Activated gamma-delta T cell treated with anti-CD3 and anti-CD28 coated beads, Interleukin-2, amount 50 U/mL, for 16 hours (primary cell): ENCODE measurements at places on chromosomes 2 and 18.

DNA sequence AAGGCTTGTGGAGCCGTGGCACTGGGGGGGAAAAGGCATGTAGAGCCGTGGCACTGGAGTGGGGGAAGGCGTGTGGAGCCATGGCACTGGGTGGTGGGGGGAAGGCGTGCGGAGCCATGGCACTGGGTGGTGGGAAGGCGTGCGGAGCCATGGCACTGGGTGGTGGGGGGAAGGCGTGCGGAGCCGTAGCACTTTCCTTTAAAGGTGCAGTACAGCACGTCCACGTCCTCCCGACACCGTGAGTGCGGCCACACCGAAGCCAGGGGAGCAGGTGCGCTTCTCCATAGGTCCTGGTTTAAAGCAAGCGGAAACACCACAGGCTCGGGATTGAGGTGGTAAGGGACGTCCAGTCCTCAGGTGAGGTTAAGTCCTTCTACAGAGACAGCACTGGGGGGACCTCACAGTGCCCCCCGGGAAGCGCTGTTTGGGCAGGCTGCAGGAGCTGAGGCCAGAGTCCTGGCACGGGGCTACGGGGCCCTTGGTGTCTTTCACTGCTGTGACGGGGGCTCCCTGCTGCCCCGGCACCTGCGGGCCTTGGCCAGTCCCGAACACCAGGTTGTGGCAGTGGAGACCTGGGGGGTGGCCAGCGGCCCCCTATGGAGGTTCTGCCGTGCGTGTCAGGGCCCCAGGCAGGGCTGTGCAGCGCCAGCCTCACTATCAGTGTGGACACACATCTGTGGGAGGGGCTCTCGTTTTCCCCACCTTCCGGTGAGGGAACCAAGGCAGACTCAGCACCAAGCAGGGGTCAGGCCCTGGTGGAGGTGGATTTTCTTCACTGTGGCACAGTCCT, 93.0 kb upstream of the CTDP1 start:
- no peak for DNase-seq

DNA sequence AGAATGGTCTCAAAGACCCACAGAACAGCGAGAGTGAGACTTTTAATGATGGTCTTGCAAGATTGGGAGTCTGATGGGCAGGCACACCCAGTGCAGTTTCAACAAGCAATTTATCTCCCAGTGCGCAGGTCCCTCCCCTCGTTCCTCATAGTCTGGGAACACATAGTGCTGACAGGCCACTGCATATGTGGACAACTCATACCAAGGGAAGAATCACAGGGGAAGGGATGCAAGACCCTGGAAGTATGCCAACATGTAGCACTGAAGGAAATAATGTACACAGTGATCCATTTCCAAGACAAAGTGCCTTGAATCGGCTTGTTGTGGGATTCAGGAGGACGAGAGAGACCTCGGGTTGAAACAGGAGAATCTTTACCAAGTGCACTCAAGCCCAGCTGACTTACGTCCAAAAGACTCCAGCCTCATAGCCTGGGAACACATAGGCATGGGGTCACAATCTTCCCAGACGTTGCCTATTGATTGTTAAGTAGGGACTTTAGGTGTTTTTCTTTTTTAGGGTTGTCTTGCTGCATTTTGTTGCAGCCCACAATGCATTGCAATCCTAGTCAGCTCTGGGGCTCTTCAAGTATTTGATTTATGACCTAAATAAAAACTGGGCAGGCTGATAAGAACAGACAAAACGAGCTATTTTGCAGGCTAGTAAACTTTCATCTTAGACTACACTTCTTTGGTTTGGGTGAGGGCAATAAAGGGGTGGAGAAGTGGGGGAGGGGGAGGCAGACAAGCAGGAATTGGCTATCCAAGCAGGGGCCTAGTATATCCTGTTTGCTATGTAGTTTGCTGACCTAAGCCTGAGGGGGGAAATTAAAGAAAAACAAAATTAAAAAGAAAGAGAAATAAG, 24.7 kb upstream of the SERPINB5 start:
- DNase-seq: no peak

DNA sequence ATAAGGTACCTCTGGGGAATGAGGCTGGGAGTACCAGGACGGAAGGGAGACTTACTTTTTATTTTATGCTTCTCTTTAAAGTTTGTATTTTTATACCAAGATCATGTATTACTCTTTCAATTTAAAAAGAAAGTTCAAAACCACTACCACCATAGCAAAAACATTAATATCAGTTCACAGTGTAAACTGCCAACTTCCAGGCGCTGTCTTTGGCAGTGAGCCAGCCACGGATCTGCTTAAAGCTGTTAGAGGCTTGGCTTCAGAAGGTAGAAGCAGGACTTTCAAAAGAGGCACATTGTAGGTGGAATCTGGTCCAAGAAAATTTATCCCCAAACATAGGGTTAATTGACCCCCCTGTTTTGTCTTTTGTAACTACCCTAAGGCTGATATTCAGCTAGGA, 74.8 kb downstream of the B3GNT2 start:
- DNase-seq: no peak

DNA sequence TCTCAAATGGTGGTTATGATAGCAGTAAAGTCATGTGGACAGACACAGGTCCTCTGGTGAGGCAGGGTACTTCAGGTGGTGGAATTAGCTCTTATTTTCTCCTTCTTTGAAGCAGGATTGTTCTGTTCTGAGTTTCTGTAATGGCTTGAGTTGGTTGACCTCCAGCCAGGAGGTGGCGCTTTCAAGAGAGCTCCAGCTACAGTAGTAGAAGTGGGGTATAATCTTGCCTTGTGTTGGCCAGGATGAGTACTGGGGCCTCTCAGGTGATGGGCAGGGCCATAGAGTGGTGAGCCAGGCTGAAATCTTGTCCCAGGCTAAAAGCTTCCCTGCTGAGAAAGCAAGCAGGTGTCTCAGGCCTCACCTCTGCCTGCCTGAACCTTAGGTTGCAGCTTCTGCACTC, 52.5 kb upstream of the CSRNP3 start:
- no peak for DNase-seq

- no peak for DNase-seq
These were observed 4.5 kb downstream of the RPL37A start for GRCh38 chr2:216503159-216503629.

GRCh38 chr2:18800240-18800971, 211.0 kb upstream of the NT5C1B start:
- no peak for DNase-seq

GRCh38 chr2:201959626-201960025, 74.0 kb upstream of the FZD7 start:
- no peak for DNase-seq

- no peak for DNase-seq
These were observed 43.1 kb upstream of the SLC39A10 start for GRCh38 chr2:195613922-195614321.

DNA sequence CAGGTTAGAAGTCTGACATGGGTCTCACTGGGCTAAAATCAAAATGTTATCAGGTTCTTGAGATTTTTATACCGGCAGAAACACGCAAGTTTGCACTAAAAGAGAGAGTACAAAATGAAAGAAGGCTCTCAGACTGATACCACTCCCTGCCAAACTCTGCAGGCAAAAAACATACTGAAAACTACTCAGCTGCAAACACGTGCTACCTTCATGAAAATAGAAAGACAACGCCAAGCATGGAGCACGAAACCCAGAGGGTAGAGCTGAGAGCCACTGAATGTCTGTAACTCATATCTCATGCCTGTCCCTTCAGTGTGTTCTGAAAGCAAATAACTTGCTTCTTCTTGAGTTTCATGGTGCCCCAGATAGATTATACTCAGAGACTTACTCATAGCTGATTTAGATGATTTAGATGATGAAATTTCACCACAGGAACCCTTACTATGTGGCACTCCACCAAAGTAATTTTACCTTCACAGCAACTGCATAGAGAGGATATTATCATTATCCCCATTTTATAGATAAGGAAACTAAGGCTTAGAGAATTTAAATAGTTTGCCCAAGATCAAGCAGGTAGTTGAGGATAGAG, 313.0 kb upstream of the SLC39A10 start:
- DNase-seq: no peak
